CD4-positive, alpha-beta T cell treated with Interleukin-15 for 4 hours (primary cell): ENCODE measurements at places on chromosomes 16 and 17.
A peak's percentile ranks its signal among the peaks of the same experiment; 100 is the strongest.

GRCh38 chr16:47626246-47626645 is 165.1 kb downstream of the PHKB start:
- no peak for DNase-seq

DNA sequence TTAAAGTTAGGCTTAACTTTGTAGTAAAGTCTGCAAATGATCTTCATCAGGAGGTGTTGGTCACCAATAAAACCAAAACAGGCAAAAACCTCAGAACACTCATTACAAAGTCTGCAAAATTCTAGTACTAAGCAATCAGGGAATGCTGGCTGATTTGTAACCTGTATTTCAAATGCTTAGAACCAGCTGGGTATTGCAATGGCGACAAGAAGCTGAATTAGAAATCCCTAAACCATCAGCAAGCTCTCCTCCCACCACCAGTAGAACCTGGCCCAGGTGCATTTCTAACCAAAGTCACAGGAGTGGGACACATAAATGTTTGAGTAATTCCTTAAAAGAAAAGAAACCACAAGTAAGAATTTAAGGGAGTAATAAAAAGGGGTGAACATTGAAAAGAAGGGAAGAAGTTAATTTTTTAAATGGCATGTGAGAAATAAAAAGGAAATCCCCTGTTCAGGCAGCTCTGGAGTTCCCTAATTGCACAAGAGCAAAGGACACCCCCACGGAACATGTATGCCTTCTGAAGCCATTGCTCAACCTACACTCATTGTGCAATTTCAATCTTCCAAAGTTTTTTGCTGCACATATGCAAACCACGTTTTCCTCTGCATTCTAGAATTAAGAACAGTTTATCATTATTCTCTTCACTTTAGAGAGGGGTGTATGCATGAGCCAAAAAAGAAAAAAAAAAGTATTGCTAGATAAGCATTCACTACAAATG is 102.9 kb downstream of the HIC1 start:
- no peak for DNase-seq

DNA sequence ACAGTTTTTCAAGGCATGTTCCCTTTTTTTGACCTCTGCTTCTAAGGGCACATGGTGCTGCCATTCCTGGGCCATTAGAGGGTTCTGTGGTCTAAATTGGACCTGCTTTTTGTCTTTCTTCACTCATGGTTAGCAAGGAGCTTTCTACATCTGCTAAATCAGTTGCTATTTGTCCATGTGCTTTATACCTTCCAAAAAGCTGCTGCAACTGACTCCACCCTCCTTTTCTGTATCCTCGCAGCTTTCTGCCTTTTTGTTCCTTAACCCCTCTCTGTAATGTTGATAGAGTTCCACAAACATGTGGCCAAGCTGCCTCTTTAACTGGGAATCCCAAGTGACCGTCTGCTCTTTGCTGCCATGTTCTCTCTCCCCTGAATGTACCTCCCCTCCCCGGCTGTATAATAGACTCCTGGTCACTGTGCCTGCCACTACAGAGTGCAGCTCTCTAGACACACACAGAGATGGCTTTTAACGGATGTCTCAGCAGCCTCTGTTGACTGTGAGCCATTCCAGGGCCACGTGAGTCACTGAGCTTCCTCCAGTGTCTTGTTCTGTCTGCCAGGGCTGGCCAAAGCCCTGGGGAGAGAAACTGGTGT is 57.4 kb upstream of the TEKT3 start:
- DNase-seq: no peak

GRCh38 chr16:82741073-82741615 is 114.4 kb downstream of the CDH13 start:
- DNase-seq: no peak

GRCh38 chr17:61786088-61786487 is 77.2 kb downstream of the BRIP1 start:
- DNase-seq: no peak

GRCh38 chr16:1993731-1994131 is 4.0 kb downstream of the SYNGR3 start:
- DNase-seq: no peak

GRCh38 chr17:18107971-18108370 is 585 bp upstream of the MYO15A start:
- no peak for DNase-seq

GRCh38 chr17:64120159-64120810 is 9.7 kb downstream of the ERN1 start:
- peak; percentile 43 for DNase-seq

- DNase-seq: peak; percentile 4
These were observed 26.9 kb downstream of the HSD17B2 start for GRCh38 chr16:82061861-82062525.

GRCh38 chr17:61289408-61290385 is 109.9 kb upstream of the TBX2 start:
- no peak for DNase-seq

DNA sequence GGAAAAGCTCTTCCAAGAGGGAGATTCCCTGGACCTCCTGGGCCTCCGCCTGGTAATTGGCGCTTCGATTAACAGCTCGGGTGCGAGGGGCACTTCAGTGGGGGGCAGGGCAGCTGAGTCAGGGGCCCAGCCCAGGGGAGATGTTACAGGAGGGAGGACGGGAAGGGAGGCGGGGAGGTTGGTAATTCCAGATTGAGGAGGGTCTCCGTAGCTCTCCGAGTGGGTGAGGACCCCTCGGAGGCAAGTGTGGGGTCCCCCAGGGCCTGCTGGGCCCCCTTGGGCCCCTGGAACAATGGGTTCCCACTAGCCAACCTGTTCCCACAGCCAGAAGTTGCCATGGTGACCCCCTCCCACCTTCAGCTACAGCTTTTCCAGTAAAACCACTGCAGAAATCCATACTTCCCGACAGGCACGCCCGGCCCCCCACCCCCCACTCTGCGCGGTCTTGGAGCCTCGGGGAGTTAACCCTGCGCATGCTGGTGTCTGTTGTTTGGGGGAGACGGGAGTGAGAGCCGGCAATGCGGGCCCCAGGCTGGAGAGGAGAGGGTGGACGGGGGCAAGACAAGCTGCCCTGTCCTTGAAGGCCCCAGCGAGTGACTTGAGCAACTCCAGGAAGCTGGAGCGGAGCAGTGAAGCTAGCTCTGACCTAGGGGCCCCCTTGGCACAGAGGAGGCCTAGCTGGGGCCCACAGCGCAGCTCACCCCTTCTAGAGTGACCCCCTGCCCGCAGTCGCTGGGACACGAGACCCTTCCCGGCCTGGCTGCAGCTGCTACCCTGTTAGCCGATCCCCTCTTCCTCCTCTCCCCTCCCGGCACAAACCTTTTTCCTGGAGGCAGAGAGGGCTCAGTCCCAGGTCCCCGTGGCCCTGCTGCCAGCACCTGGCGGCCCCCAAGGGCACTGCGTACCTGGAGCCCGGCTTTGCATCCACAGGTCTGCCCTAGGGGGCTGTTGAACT is 37.8 kb downstream of the TMEM235 start:
- DNase-seq: no peak

GRCh38 chr17:39231591-39232551 is 6.1 kb upstream of the STAC2 start:
- DNase-seq: peak; percentile 55

DNA sequence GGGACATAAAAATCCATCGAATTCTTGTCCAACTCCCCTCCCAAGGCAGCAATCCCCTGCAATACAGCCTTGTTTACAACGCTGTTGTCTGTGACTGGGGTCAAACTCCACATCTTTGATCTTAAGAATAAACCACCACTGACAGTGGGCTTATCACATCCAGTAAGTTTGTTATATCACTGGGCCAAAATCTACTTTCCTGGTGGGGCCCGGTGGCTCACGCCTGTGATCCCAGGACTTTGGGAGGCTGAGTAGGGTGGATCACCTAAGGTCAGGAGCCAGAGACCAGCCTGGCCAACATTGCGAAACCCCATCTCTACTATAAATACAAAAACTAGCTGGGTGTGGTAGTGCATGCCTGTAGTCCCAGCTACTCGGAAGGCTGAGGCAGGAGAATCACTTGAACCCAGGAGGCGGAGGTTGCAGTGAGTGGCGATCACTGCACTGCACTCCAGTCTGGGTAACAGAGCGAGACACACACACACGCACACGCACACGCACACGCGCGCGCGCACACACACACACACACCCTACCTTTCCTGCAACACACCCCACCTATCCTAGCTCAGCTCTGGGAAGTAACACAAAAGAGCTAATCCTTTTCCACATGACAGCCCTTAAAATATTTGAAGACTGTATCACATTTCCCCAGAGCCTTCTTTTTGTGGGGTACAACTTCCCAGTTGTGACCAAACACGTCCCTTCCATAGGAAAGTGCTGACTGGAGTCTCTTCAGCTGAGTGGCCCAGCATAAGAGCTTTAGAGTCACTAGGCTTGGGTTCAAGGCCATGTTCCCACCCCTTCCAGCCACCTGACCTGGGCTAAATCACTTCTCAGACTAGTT is 20.9 kb upstream of the ABCC1 start:
- DNase-seq: no peak

- DNase-seq: no peak
These were observed 17.4 kb downstream of the RNF43 start for GRCh38 chr17:58399974-58400373.

- no peak for DNase-seq
These were observed 16.6 kb downstream of the HSD17B2 start for GRCh38 chr16:82051656-82052055.

DNA sequence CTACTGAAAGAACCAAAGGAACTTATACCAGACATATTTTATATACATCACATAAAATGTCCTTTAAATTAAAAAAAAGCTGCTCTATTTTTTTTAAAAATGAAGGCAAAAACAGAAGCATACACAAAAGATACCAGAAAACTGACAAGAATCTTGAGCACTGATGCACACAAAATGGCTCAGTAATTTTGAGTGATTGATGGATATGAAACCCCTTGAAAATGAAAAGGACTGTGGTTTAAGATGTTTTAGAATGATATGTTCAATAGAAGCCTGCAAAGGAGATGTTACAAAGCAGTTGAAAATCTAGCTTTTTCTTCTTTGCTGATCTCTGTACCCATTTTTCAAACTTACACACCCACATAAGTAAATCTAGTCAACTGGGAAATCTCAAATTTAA is 2.7 kb downstream of the C16orf87 start:
- DNase-seq: no peak

DNA sequence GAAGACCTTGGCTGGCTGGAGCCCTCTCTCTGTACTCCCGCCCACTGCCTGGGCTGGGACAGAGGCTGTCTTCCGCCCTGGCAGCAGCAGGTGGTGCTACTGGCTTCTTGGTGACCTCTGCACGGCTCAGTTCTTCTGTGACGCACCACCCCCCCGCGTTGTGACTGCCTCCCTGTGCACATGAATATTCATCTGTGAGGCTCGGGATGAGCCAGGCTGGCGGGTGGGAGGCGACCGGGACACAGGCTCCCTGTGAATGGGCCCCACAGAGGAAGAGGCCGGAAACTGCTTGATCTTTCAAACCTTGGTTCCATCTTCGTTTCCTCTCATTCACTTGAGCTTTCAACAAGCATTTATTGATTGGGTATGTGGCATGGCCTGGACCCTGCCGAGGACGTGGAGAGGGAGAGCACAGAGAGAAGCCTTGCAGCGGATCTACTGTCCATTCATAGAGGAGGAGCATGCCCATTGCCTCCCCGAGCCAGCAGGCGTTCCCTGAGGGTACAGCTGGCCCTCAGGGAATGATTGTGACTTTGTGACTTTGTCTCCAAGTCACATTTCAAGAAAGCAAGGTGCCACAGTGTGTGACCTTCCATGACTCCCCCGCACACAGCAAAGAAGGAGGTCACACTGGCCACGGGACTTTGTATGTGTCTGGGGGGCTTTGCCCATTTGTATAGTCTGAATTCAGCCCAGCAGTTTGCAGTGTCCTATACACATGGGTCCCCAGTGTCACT is 45.0 kb downstream of the B9D1 start:
- DNase-seq: no peak

- no peak for DNase-seq
These were observed 4.1 kb downstream of the MMP25 start for GRCh38 chr16:3050487-3050886.

GRCh38 chr17:9406046-9406606 is 169.5 kb downstream of the STX8 start:
- no peak for DNase-seq

GRCh38 chr16:81932668-81933067 is 78.6 kb downstream of the SDR42E1 start:
- DNase-seq: no peak

DNA sequence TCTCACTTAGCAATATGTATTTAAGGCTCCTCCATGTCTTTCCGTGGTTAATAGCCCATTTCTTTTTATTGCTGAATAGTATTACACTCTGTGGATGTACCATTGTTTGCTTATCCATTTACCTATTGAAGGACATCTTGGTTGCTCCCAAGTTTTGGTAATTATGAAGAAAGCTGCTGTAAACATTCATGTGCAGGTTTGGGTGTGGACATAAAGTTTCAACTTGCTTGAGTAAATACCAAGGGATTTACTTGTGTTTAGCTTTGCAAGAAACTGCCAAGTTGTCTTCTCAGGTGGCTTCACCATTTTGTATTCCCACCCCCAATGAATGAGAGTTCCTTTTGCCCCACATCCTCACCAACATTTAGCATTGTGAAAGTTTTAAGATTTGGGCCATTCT is 9.5 kb downstream of the LRRC36 start:
- DNase-seq: no peak

GRCh38 chr16:87671221-87671620 is 68.9 kb downstream of the JPH3 start:
- no peak for DNase-seq

- DNase-seq: no peak
These were observed 254.1 kb upstream of the KCNJ16 start for GRCh38 chr17:69820876-69821473.

DNA sequence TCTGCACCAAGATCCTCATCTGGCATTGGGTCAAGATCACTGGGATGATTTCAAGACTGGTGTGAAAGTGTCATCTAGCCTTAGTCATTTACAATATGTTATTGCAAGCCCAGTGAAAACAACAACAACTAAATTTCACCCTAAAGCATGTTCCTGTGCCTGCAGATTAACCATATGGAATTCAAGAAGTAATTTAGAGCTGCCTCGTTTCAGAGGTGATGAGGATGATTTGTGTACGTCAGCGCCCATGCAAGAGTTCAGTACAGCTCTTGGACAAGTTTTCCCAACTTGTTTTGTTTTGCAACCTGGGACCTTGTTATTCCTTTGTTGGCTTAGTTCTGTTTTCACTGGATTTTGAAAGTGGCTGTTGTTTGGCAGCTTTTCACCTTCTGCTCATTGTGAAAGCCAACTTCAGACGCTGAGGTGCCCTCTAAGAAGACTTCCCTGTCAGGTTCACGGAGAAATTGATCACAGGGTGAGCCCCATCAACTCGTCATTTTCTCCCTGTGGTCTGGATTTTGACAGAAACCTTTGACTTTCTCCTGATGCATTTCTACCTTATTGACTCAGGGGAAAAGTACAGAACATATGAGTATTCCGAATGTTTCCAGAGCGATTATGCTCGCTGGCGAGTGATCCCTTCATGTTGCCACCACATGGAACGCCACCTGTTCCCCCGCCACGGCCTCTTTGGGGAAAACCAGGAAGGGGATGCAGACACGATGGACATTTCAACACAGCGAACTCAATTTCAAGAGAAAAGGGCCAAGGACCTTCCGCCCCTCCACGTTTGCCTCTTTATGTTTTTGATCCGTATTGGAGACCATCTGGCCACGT is 85.6 kb downstream of the FOXL1 start:
- DNase-seq: no peak

- no peak for DNase-seq
These were observed 47.2 kb downstream of the SCNN1G start for GRCh38 chr16:23229714-23230113.

- DNase-seq: no peak
These were observed 11.9 kb upstream of the SP6 start for GRCh38 chr17:47862621-47863440.
